ENCODE measurements at places on chromosomes 5 and 9.
A peak's percentile ranks its signal among the peaks of the same experiment; 100 is the strongest.

DNA sequence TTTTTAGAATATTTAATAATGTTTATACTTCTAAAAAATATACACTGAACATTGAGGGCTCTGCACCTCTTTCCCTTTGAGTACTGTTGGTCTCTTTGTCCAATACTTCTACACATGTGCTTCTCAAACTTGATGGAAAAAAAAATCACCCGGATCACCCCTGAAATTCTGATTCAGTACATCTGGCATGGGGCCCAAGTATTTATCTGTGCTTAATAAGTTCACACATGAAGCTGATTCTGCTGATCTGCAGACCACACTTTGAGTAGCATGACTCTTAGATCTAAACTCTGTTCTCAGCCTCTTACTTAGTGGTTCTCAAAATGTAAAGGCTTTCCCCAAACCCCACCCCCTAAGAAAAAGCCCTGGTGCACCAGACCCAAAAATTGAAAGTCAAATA lies 12.0 kb downstream of the RUSC2 start:
- no peak for DNase-seq

DNA sequence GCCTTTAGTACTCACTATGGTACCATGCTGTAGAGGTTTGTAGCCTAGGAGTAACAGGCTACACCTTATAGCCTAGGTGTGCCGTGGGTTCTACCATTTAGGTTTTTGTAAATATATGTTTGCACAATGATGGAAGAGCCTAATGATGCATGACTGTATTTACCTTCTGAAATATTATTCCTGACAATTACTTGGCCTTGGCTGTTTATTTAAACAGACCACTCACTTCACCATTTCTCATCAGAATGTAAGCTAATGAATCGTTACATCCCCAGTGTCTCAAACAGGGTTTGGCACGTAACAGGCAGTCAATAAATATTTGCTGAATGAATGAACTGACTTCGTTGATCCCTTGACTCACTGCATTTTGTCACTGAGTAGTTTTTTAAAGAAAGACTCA lies 93.1 kb downstream of the MED27 start:
- DNase-seq = no peak

DNA sequence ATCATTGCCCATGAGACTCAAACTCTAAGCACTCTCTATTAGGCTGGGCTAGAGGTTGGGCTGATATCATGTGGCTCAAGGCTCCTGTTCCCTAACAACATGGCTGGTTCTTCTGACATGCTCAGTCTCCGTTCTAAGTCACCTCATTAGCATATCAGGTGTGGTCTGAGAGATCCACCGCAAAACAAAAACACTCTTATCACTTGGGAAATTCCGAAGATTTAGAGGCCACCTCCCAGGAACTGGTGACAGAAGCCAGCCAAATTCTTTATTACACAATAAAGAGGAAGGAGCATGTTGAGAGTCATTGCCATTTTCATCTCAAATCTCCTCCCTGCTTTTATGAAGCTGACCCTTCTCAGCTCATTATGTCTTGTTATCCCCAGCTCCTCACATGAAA lies 107.6 kb downstream of the MSX2 start:
- DNase-seq = no peak

- no peak for DNase-seq
These were observed 761.4 kb upstream of the TYRP1 start for GRCh38 chr9:11931751-11932150.

DNA sequence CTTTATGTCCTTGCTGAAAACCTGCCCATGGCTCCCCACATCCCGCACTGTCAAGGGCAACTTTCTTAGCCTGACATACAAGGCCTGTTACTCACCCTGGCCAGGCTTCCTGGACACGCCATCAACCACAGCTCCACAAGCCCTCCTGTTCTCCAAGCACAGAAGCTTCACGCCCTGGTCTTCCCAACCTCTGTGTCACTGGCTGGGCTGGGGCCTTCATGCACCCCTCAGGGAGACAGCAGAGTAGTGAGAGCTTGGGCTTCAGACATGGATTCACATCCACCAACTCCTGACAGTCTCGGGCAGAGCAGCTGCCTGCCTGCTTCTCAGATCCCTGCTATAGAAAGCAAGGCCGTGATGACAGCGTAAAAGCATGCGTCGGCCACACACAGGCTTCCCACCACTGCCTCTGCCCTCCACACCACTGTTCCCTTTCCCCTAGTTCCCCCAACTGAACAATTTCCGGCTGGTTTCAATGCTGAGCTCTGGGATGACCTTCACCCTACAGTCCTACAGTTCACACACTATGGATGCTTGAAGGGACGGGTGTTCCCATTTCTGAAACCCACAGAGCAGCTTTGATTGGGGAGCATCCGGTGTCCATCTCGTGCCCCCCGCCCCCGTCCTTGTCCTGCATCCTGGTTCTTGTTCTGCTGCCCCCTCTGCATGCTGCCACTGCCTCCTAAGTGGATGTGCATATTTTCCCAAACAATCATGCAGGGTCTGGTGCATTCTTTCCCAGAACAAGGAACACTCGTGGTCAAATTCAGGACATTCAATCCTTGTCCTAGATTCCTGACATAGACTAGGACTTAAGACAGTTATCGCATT lies 33.4 kb upstream of the ADAMTS2 start:
- no peak for DNase-seq

- no peak for DNase-seq
These were observed 32.3 kb upstream of the TMEM171 start for GRCh38 chr5:73088026-73088425.

DNA sequence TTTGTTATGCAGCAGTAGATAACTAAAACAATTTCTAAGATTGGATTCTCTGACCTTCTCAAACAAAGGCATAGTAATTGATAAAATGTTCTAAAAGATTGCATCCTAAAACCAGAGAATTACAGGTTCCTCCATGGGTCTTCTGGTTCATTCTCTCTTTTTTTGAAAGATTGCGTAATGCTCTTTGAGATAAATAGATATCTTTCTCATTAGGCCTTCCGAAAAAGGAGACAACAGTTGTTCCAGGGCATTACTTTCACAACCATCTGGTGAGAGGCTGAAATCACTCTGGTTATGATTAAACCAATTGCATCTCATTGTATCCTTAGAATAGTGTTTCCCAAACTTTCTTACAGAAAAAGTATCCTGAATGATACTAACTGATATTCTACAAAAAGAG lies 174.7 kb upstream of the NREP start:
- no peak for DNase-seq

- no peak for DNase-seq
These were observed 16.2 kb downstream of the REXO4 start for GRCh38 chr9:133401588-133401987.

GRCh38 chr5:152125661-152126205 lies 201.1 kb upstream of the GLRA1 start:
- no peak for DNase-seq

GRCh38 chr5:16128944-16129343 lies 50.6 kb downstream of the MARCHF11 start:
- DNase-seq = no peak

DNA sequence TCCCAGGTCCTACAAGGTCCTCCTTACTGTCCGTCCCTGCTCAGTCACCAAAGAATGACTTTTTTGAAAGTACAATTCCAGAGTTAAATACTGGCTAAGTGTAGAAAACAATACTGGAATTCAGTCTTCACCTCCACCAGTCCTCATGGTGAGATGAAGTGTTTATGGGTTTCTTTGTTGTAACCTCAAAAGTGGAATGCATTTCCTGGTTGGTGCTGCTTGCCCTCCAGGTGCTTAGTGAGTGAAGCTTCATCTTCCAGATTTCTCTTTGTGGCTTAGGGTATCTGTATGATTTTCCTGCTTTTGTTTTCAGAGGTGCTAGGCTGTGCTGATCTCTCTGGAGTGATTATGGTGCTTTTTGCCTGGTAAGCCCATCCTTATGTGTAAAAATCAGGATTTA lies 49.4 kb upstream of the DHFR start:
- DNase-seq = no peak

- DNase-seq = no peak
These were observed 69.5 kb upstream of the CKMT2 start for GRCh38 chr5:81163651-81164050.

GRCh38 chr5:1885868-1886845 lies 3.4 kb upstream of the IRX4 start:
- DNase-seq = no peak

GRCh38 chr5:110580625-110581024 lies 145.8 kb downstream of the TMEM232 start:
- no peak for DNase-seq

DNA sequence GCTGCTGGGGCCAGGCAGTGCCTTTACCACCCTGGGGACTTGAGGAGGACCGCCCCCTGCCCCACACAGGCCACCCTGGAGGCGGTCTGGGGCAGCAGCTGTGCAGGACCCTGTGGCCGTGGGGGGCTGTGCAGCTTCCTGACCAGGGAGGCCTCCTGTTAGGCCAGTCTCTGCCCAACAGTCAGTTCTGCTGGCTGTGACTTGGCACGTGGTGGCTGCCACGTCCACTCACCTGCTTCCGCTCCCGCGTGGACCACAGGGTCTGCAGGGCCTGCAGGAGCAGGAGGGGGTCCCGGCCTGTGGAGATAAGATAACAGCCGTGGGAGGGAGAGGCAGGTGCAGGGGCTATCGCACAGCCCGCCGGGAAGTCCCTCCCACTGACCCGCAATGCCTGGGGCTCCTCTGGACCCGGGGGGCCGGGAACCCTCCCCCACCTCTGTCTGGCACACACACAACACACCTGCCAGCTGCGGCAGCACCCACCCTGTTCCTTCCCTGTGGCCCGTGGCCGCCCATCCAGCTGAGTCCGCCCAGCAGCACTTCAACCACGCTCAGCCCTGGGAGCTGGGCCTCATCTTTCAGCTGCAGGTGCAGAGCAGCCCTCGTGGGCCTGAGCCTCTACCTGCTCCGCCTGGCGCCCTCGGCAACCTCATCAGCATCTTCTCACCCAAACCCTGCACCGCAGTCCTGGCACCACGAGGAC lies 39.7 kb downstream of the EXD3 start:
- DNase-seq = no peak

DNA sequence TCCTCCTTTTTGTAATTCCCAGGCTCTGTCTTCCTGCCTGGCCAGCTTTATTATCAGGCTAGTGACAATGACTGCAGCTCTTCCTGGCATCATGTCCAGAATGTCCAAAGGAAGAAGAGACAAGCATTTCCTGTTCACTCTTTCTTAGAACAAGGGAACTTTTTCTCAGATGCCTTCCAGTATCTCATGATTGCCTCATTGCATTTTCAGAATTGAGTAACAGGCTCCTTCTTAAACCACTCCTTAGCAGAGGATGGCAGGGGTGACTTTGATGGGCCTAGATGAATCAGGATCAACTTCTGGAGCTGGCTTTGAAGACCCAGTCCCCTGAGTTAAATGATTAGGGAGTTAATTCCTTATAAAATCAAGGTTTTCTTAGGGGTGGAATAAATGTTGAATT lies 92.9 kb upstream of the RASGRF2 start:
- no peak for DNase-seq

DNA sequence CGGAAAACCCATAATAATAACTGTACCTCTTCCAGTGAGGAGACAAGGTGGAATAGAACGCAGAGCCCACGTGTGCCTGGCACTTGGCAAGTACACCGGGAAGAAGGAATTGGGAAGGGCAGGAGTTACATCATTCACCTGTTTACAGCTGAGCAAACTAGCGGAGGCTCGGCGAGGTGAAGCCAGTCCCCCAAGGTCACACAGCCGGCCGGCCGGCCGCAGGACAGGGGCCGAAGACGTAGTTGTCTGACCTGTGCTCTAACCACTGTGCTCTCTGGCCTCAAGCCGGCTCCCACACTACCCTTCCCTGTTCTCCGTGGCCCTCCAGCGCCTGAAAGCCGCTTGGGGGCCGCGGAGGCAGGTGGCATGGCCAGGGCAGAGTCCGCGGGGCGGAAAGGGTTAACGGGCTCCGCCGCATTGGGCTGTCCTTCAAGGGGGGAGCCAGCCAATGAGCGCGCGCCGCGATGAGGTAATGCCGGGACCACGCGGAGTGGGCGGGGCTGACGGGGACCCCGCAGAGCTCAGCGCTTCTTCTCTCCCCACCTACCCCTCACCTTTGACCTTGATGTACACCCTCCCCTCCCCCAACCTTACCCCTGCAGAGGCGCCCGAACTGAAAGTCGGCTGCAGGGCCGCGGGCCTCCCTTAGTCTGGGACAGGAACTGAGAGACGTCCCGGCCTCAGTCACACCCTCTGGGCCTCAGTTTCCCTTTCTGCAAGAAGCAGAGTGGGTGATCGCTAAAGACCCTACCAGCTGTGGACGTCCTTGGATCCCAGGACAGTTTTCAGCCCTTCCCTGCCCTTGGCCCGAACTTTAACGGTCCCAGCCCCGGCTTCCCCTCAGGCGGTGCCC lies 125.1 kb downstream of the C9orf50 start:
- peak; percentile 36 for DNase-seq

DNA sequence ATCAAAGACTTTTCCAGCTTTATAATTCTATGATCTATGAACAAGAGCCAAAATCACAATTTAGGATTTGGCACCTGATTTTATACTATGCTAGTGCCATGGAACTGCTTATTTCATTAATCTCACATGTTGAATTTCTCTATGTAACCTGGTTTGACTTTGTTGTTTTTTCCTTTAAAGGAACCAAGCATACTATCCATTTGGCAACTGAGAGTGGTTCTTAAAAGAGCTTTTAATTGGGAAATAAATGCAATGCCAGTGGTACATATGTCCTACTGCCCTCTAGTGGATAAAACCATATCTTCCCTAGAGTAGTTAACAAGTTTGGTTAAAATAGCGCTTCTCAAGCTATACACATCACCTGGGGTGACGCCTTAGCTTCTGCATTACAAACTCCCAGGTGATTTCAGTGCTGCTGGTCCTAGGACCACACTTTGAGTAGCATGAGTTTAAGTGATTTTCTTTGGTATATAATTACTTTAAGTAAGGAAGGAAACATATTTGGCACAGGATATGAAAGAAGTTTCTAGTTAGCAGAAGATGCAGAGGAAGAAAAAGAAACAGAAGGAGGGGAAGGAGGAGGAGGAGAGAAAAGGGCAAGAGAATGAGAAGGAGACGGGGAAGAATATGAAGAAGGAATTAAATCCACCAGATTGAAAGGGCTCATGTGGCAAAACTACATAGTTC lies 56.8 kb downstream of the FGF10 start:
- DNase-seq = peak; percentile 36

GRCh38 chr9:134317400-134317789 lies 8.9 kb upstream of the RXRA start:
- DNase-seq = no peak

DNA sequence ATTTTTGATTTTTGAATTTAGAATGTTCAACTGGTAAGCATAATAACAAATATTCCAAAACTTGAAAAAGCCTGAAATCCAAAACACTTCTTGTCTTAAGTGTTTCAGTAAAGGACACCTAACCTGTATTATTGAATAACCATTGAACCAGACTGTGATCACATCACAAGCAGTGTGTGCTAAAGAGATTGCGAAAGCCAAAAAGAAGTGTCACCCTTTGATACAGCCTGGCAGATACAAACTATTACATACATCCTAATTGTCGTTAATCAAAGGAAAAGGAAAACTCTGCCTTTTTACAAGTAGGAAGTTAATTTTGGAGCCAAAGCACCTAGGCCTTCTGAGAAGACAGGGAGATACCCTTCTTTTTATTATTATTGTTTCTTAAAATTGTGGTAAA lies 8.4 kb upstream of the FAM120AOS start:
- no peak for DNase-seq

DNA sequence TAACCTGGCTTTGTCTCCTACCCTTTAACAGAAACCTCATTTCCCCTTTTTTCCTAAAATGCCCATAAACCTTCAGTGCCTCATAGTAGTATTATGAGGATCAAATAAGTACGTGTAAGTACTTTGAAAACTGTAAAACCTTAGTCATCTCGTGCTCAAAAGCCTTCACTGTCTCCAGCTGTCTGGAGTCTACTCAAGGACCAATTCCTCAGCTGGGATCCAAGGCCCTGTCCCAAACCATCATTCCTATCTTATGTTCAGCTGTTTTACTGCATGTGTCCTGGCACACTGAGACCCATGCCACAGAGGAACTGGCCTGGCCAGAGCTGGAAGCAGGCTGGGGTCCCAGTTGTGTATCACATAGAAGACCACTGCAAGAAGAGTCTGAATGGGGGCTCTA lies 15.9 kb downstream of the ADAMTSL1 start:
- no peak for DNase-seq

All from GM12865 (cell line).